ENCODE measurements at places on chromosomes 16 and 17.

DNA sequence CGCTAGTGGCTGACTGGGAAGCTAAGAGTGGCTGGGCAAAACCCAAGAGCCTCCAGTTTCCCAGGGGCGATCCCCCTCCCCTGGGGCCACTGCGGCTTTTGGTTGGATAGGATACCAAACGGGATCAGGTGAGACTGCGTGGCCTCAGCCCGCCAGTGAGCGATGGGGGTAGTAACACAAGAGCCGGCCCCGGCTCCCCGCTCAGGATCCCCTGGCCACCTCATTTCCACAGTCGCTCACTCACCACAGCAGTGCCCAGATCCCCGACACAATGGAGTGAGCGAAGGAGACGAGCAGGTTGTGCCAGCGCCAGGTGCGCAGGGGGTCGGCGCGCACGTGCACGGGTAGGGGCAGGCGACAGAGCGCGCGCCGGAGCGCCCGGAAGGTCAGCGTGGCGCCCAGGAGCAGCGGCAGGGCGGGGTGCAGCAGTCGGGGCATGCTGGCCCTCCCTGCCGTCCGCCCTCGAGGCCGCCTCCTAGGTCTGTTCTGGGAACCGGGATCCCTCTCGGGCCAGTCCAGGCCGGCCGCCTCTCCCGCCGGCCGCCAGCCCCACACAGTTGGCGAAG lies 290 bp downstream of the TLCD1 start:
- DNase-seq = no peak

- no peak for DNase-seq
These were observed 21.6 kb upstream of the ARL4D start for GRCh38 chr17:43377056-43377810.

DNA sequence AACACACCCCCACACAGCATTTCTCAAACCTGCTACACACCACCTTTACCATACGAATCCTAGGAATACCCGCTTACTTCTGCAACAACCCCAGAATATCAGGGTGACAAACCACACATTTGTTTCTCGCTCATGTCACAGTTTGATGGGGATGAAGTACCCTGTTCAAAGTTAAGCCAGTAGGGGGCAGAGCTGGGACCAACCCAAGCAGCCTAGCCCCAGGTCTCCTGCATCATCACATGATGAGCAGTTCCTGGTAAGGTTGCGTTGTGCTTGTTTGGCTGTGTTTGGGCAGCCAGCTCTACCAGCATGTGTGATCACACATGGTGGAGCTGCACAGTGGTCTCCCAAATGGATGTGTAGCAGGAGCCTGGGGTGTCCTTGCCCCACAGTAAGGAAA lies 103.6 kb upstream of the C16orf82 start:
- no peak for DNase-seq

DNA sequence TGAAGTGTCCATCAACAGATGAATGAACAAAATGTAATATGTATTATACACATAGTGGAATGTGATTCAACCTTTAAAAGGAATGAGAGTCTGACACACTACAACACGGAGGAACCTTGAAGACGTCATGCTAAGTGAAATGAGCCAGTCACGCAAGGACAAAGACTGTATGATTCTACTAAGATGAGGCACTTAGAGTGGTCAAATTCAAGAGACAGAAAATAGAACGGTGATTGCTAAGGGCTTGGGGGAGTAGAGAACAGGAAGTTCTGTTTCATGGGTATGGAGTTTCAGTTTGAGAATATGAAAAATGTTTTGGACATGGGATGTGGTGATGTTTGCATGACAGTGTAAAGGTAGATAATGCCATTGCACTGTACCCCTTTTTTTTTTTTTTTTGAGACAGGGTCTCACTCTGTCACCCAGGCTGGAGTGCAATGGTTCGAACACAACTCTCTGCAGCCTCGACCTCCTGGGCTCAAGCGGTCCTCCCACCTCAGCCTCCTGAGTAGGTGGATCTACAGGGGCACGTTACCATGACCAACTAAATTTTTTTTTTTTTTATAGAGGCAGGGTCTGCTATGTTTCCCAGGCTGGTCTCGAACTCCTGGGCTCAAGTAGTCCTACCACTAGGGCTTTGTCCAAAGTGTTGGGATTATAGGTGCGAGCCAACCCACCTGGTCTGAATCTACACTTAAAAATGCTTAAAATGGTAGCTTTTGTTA lies 2.9 kb upstream of the CCDC102A start:
- DNase-seq = no peak

- no peak for DNase-seq
These were observed 27.7 kb downstream of the TBCD start for GRCh38 chr17:82779541-82779940.

- no peak for DNase-seq
These were observed 2.8 kb upstream of the NOS2 start for GRCh38 chr17:27802962-27803680.

GRCh38 chr16:70694868-70695218 lies 9.0 kb upstream of the MTSS2 start:
- no peak for DNase-seq

DNA sequence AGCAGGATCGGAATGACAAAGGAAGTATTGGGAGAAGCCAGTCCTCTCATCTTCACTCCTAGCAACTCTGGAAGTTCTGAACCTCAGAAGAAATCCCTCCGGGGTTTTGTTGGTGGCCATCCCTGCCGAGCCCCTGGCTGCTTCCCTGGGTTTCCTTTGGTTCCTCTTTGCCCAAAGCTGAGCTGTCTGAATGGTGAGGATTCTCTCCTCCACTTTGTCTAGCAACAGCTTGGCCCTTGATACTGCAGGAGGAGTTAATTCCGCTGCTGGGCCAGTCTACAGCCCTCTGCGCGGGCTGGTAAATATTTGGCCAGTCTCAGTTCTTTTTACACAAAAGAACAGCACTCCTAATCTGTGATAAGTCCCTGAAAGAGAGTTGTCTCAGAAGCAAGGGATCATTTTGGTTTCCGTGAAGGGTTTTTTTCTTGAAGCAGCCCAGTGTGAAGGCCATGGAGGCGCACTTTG lies 170.9 kb downstream of the RAB11FIP4 start:
- DNase-seq = no peak

GRCh38 chr16:35735403-35736251 lies 2276.2 kb downstream of the TP53TG3F start:
- DNase-seq = no peak

DNA sequence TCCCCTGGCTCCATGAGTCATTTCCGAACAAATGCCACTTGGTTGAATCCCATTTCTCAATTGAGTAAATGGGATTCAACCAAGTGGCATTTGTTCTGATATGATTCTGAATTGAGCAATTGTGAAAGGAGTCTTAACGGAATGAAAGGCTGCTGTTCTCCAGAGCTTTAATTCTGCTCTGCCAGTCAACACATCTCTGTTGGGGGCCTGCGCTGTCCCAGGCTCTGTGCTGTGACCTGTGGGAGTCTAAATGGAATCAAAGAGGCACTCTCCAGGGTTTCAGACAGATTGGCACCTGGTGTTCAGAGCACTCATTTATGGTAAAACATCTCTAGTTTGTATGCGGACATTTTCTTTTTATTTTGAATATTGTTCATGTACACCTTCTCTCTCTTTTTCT lies 126.2 kb downstream of the WSCD1 start:
- DNase-seq = no peak

DNA sequence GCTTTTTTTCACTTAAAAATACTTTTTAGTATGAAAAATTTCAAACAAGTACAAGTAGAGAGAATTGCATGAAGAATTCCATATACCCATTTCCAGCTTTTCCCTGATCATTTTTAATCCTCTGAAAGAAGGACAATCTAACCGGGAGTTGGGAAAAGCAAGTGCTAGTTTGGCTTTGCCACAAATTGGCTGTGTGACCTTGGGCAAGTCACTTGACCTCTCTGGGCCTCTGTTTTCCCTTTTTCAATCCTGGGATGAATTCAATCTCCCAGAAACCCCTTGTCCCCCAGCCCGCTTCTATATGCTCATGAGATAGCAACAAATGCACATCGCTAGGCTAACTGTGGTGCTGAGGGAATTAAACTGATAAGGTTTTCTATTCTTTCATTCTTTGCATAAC lies 49.4 kb downstream of the ASIC2 start:
- DNase-seq = no peak

- no peak for DNase-seq
These were observed 67.2 kb downstream of the WWP2 start for GRCh38 chr16:69829338-69829737.

DNA sequence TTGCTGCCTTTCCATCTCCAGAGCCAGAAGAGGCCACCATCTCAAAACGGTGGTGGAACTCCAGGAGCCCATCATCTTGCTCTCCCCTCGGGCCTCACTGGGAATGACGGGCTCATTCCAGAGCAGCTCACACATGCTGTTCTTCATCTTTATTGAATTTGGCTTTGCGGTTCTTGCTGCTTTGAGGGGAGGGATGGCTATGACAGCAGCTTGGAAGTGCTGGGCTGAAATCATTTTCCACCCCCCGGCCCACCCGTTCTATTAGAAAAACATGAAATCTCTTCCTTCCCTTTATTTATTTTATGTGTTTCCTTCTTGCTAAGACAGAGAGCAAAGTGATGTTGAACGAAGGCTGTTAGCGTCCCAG lies 149.8 kb upstream of the RPL38 start:
- DNase-seq = no peak
